GM23338 (cell line): ENCODE measurements at places on chromosomes 1 and 21. TPM values are rescaled to one million over a fixed set of nuclear protein-coding genes. Genes with fewer than 3 reads are reported as not detected.

UTS2 gene
- not detected in 2 replicates for polyA plus RNA-seq

PRAMEF17 gene
- polyA plus RNA-seq: not detected in 2 replicates

OR2L8 gene
- polyA plus RNA-seq: not detected in 2 replicates

PTGS2 gene
- polyA plus RNA-seq: 0.11 and 0.12 TPM in 2 replicates

DNA sequence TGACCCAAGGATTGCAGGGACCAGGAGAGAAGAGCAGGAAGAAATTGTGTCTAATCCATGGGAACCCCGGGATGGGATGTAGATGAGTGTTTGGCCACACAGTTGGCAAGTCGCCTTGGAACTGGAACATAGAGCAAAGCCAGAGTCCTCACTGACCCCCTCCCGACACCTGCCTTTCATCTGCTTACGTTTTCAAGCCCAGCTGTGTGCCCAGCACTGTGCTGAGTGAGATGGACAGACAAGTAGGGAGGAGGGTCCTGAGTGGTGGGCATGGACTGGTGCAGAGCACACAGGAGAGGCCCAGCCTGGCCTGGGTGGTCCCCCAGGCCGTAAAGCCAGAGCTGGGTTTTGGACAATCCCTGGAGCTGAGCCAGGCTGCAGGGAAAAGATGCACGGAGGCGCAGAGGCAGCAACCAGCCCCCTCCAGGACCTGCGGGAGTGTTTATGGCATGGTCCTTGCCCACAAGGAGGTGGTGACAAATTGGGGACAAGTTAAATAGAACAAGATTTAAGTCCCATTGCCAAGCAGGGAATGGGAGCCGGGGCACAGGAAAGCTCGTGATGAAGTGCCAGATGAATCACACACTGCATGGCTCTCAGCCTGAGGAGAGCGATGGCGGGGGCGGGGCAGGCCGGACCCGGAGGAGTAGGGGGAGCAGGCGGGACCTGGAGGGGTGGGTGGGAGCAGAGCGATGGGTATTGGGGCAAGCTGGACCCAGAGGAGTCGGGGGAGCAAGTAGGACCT lies 157.8 kb upstream of the VAMP3 start:
- H3K36me3 ChIP-seq: no peaks in the 10 kb centered on the region
- DNase-seq: no peak
- H3K4me3 ChIP-seq: no peak overlapping the region
- no peak overlapping the region for H3K27ac ChIP-seq
- H3K27me3 ChIP-seq: no peaks in the 10 kb centered on the region

DNA sequence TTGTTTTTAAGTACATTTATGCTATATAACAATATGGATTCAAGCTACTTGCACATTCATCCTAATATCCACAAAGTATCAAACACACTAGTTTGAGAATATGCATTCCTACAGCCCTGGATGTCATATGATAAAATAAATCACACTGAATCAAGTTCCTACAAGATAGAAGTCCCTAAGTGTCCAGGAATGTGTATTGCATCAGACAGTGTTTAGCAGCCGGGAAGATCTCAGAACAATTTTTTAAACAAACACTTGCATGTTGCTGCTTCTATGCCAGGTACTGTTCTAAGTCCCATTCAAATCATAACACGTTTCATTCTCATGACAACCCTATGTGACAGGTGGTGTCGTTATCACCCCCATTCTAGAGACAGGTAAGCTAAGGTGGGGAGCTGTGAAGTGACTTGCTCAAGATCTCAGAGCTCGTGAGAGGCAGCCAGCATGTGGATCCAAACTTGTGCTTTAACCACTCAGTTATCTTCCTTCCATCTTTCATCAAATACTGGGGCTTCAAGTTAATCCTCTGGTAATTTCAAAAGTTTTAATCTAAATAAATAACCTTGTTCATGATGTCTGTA lies 68.3 kb upstream of the KIF26B start:
- no peak overlapping the region for H3K27ac ChIP-seq
- H3K4me3 ChIP-seq: no peak overlapping the region
- H3K36me3 ChIP-seq: peaks cover 5% of the 10 kb centered on the region
- no peaks in the 10 kb centered on the region for H3K4me1 ChIP-seq
- no peaks in the 10 kb centered on the region for H3K27me3 ChIP-seq
- no peak for DNase-seq

LCE2C gene
- not detected in 2 replicates for polyA plus RNA-seq

DNA sequence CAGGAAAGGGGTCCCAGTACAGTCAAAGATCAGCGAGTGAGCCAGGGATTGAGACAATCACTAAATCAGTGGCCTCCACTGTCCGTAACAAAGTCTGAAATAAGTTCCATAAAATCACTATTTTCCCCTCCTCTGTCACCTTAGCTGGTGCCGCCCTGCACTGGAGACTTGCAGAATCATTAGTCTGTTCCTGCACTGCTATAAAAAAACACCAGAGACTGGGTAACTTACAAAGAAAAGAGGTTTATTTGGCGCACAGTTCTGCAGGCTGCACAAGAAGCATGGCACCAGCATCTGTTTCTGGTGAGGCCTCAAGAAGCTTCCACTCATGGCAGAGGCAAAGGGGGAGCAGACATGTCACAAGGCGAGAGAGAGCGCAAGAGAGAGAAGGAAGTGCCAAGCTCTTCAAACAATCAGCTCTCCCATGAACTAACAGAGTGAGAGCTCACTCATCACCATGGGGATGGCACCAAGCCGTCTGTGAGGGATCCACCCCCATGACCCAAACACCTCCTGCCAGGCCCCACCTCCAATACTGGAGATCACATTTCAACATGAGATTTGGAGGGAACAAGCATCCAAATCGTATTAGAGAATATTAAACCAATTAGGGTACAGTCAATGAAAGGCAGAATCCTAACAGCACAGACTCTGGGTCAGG lies 129.8 kb upstream of the TIAM1 start:
- peaks cover 14% of the 10 kb centered on the region; the same call in 1 of the 2 replicates for H3K4me1 ChIP-seq
- no peak overlapping the region for H3K4me3 ChIP-seq
- H3K36me3 ChIP-seq: no peaks in the 10 kb centered on the region
- H3K27ac ChIP-seq: no peak overlapping the region
- no peak for DNase-seq

DNA sequence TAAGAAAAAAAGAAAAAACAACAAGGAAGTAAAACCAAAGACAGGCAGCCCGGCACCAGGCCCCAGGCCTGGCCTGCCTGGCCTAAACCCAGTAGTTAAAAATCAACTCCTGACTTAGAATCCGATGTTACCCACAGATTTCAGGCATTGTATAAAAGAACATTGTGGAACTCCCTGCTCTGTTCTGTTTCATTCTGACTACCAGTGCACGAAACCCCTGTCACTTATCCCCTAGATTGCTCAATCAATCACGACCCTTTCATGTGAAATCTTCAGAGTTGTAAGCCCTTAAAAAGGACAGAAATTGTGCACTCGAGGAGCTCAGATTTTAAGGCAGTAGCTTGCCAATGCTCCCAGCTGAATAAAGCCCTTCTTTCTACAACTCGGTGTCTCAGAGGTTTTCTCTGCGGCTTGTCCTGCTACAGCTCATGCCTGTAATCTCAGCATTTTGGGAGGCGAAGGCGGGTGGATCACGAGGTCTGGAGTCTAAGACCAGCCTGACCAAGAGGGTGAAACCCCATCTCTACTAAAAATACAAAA lies 15.6 kb upstream of the MYOCOS start:
- no peak overlapping the region for H3K4me3 ChIP-seq
- peaks cover 4% of the 10 kb centered on the region; the same call in 1 of the 2 replicates for H3K4me1 ChIP-seq
- H3K36me3 ChIP-seq: no peaks in the 10 kb centered on the region
- no peak for DNase-seq

GRCh38 chr1:227929751-227930472 lies 17.8 kb downstream of the WNT9A start:
- no peaks in the 10 kb centered on the region for H3K36me3 ChIP-seq
- no peaks in the 10 kb centered on the region for H3K27me3 ChIP-seq
- DNase-seq: no peak
- H3K4me3 ChIP-seq: no peak overlapping the region
- H3K27ac ChIP-seq: no peak overlapping the region
- H3K4me1 ChIP-seq: no peaks in the 10 kb centered on the region

KRTAP13-2 gene
- polyA plus RNA-seq: not detected in 2 replicates

GRCh38 chr1:21550097-21550496 lies 40.9 kb downstream of the ALPL start:
- 0 out of 2 replicates have a peak overlapping the region, but pooled peaks have one; percentile 39 for H3K27ac ChIP-seq
- no peaks in the 10 kb centered on the region for H3K27me3 ChIP-seq
- H3K4me1 ChIP-seq: peaks cover 24% of the 10 kb centered on the region
- DNase-seq: no peak
- H3K36me3 ChIP-seq: no peaks in the 10 kb centered on the region; the same call in 1 of the 2 replicates
- H3K4me3 ChIP-seq: no peak overlapping the region

- H3K4me1 ChIP-seq: peaks cover 30% of the 10 kb centered on the region
- no peak overlapping the region for H3K4me3 ChIP-seq
- no peaks in the 10 kb centered on the region for H3K27me3 ChIP-seq
- H3K27ac ChIP-seq: no peak overlapping the region
- no peak for DNase-seq
Measured at GRCh38 chr1:31708324-31708723, 4.5 kb upstream of the COL16A1 start.

FAM72B gene
- 22.8 and 27.4 TPM in 2 replicates for polyA plus RNA-seq

ADGRL4 gene
- 0.31 and 0.32 TPM in 2 replicates for polyA plus RNA-seq

GRCh38 chr1:222761083-222761482 lies 24.1 kb downstream of the FAM177B start:
- no peaks in the 10 kb centered on the region for H3K36me3 ChIP-seq
- H3K27ac ChIP-seq: no peak overlapping the region

MPL gene
- polyA plus RNA-seq: 0.54 TPM in 1 of 2 replicates, not detected in the other

DNA sequence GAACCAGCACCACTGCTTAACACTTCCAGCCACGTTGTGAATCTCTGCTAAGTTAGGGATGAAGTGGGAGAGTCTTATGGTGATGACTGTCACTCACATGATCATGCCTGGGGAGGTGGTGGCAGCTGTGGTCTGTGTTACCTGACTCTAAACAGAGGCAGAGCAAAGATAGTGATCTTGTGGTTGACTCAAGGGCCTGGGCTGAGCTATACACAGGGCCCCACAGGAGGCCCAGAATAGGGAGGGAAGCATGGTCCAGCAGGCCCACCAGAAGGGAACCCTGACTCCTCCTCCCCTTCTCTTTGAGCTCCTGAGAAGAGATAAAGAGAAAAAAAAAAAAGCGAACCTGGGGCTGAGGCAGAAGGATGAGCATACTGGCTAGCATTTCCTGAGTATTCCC lies 55.0 kb downstream of the PLXNA2 start:
- no peaks in the 10 kb centered on the region for H3K36me3 ChIP-seq
- H3K4me1 ChIP-seq: no peaks in the 10 kb centered on the region
- H3K27ac ChIP-seq: no peak overlapping the region

GRCh38 chr1:93346421-93346993 lies 800 bp downstream of the DR1 start:
- H3K4me1 ChIP-seq: peaks cover 19% of the 10 kb centered on the region
- H3K36me3 ChIP-seq: no peaks in the 10 kb centered on the region; the same call in 1 of the 2 replicates

FCRL1 gene
- not detected in 2 replicates for polyA plus RNA-seq

DNA sequence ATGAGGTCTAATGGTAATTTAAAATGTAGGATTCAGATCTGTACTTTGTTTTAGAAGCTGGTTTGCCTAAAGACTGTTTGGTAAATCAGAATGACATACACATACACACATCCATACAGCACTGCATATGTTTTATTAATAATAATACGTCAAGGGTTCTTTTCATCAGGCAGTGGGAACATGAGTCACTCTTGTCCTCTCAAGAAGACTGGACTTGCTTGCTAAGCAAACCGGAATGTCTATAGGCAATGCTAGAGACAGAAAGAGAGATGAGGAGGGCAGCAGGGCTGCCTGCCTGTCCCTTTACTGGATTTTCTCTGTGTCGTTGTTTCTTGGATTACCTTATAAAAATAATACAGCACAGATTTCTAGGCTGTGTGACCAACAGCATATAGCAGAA lies 119.1 kb upstream of the GALNT2 start:
- no peak overlapping the region for H3K4me3 ChIP-seq
- H3K27me3 ChIP-seq: no peaks in the 10 kb centered on the region
- H3K27ac ChIP-seq: no peak overlapping the region
- no peak for DNase-seq
- H3K36me3 ChIP-seq: no peaks in the 10 kb centered on the region

GRCh38 chr21:25963181-25963580 lies 207.4 kb downstream of the APP start:
- peak overlapping the region; percentile 94; the same call in 1 of the 2 replicates for H3K27ac ChIP-seq
- no peak for DNase-seq

- H3K27me3 ChIP-seq: peaks cover 43% of the 10 kb centered on the region
- no peak overlapping the region for H3K27ac ChIP-seq
- peak; percentile 57 for DNase-seq
- peaks cover 32% of the 10 kb centered on the region for H3K4me1 ChIP-seq
- no peaks in the 10 kb centered on the region for H3K36me3 ChIP-seq
- H3K4me3 ChIP-seq: 0 out of 2 replicates have a peak overlapping the region, but pooled peaks have one; percentile 32
Measured at GRCh38 chr1:29256394-29256793, 20.1 kb downstream of the PTPRU start.

GRCh38 chr1:234940841-234941240 lies 187.8 kb downstream of the TOMM20 start:
- H3K4me1 ChIP-seq: no peaks in the 10 kb centered on the region
- no peak overlapping the region for H3K4me3 ChIP-seq
- no peaks in the 10 kb centered on the region for H3K27me3 ChIP-seq
- no peaks in the 10 kb centered on the region for H3K36me3 ChIP-seq

CAMSAP2 gene
- 8.2 and 9.1 TPM in 2 replicates for polyA plus RNA-seq

GRCh38 chr1:222095606-222096475 lies 354.0 kb upstream of the DUSP10 start:
- H3K4me1 ChIP-seq: peaks cover 18% of the 10 kb centered on the region
- H3K27ac ChIP-seq: no peak overlapping the region
- H3K4me3 ChIP-seq: no peak overlapping the region
- DNase-seq: peak; percentile 79
- no peaks in the 10 kb centered on the region for H3K27me3 ChIP-seq
- no peaks in the 10 kb centered on the region for H3K36me3 ChIP-seq

KCNJ6 gene
- 0.35 and 0.48 TPM in 2 replicates for polyA plus RNA-seq

DNA sequence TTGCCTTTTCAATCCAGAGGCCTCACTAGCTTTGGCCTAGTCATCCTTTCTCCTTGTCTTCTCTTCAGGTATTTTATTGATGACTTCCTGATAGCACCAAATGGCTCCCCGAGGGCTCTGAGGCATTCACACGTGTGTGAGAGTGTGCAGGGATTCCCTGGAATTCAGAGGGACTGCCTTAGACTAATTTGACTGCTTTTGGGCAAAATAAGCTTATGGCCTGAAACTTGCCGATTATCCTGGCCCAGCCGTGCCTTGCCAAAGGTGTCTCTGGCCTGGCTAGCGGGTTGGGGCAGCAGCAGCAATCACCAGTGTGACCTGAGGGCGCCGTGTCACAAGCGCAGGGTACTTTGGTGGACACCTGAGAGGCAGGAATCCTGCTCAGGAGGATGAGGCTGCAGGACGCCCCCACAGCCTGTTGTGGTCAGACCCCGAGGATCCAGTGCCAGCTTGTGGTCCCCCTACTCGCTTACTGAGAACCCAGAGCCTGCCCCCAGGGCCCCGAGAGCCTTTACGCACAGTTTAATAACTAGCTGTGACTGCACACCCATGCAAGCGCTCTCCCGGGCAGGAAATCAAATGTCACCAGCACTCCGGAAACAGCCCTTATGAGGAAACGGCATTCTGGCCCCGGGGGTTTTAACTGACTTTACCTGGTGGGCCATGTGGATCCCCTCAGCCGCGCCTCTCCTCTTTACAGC lies 62.8 kb upstream of the PDE9A start:
- no peaks in the 10 kb centered on the region for H3K27me3 ChIP-seq
- DNase-seq: no peak
- no peaks in the 10 kb centered on the region for H3K36me3 ChIP-seq

- H3K4me3 ChIP-seq: no peak overlapping the region
- H3K27ac ChIP-seq: no peak overlapping the region
- no peaks in the 10 kb centered on the region for H3K36me3 ChIP-seq
- DNase-seq: peak; percentile 22
- H3K4me1 ChIP-seq: peaks cover 12% of the 10 kb centered on the region
Measured at GRCh38 chr1:5994713-5995621, 2.7 kb upstream of the NPHP4 start.

RHOU gene
- polyA plus RNA-seq: 0.64 and 0.95 TPM in 2 replicates

CALML6 gene
- polyA plus RNA-seq: 0.42 TPM in 1 of 2 replicates, not detected in the other

GRCh38 chr1:86757272-86757984 lies 53.1 kb downstream of the SH3GLB1 start:
- no peak overlapping the region for H3K4me3 ChIP-seq
- no peaks in the 10 kb centered on the region for H3K36me3 ChIP-seq
- no peak for DNase-seq
- H3K27me3 ChIP-seq: no peaks in the 10 kb centered on the region
